ENCODE measurements at places on chromosomes 13 and 19. TPM values are rescaled to one million over a fixed set of nuclear protein-coding genes. Genes with fewer than 3 reads are reported as not detected.
A peak's percentile ranks its signal among the peaks of the same experiment; 100 is the strongest.

The SSC5D gene
- 1.7 TPM for total RNA-seq

The EFNA2 gene
- not detected for total RNA-seq

The ZSCAN4 gene
- total RNA-seq, result not detected

The SRRM5 gene
- not detected for total RNA-seq

The MRI1 gene
- total RNA-seq, result 28.9 TPM

GRCh38 chr13:44652168-44652567, 76.0 kb upstream of the TSC22D1 start:
- DNase-seq, result no peak

DNA sequence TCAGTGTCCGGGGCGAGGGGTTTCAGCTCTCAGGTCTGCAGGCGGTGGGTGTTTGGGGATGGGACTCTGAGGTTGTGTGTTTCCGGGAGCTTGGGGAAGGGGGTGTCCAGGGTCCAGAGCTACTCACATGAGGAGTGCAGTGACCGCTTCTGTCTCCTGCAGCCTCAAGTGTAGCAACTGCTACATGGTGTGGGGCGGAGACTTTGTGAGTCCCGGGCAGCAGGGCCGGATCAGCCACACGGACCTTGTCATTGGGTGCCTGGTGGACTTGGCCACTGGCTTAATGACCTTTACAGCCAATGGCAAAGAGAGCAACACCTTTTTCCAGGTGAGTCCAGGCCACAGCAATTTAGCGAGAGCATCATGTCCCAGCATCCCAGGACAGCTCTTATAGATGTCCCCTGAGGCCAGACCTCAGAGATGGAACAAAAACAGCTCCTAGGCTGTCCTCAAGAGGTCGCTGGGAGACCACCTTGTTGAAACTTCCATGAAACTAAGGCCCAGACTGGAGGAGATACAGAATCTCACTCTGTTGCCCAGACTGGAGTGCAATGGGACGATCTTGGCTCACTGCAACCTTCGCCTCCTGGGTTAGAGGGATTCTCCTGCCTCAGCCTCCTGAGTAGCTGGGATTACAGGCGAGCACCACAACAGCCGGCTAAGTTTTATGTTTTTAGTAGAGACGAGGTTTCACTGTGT, 44.9 kb downstream of the RYR1 start:
- DNase-seq, result no peak

GRCh38 chr13:108426893-108427292, 157.4 kb downstream of the TNFSF13B start:
- no peak for DNase-seq

- no peak for DNase-seq
Measured at GRCh38 chr13:80213201-80213600, 127.7 kb downstream of the SPRY2 start.

DNA sequence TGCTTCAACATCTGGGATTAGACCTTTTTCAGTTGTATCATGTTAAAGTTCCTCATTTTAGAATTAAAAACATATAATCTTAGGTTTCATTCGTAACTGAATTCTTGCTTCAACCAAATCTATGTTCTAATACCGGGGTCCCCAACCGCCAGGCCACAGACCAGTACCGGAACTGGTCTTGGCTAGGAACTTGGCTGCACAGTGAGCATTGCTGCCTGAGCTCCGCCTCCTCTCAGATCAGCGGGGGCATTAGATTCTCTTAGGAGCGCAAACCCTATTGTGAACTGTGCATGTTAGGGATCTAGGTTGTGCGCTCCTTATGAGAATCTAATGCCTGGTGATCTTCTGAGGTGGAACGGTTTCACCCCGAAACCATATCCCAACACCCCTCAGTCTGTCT, 19.2 kb downstream of the ITM2B start:
- DNase-seq, result no peak

DNA sequence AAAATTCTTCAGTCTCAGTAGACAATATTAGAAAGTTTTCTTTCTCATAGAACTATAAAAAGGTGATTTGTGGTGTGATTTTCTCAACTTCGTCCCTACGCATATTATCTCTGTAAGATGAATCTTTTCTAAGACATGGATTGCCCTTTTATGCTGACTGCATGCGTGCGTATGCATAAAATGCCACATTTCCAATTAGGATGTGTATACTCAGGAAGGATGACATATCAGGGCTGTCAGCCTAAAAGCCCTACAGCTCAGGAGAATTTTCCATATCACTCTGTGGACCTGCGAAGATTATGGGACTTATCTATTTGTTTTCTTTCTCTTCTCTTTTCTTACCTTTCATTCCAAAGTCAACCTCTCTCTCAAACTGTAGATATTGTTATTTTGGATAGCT, 166.5 kb upstream of the GPC6 start:
- no peak for DNase-seq

- DNase-seq, result no peak
Measured at GRCh38 chr19:3725121-3725520, 16.9 kb downstream of the TJP3 start.

GRCh38 chr13:59715611-59716010, 448.1 kb downstream of the DIAPH3 start:
- DNase-seq, result peak; percentile 3

GRCh38 chr13:23349161-23349897, 84.2 kb downstream of the SACS start:
- no peak for DNase-seq

- peak; percentile 18 for DNase-seq
Measured at GRCh38 chr19:10454267-10454666, 33.9 kb downstream of the PDE4A start.

- peak; percentile 24 for DNase-seq
Measured at GRCh38 chr13:49052813-49053212, 77.1 kb downstream of the FNDC3A start.

DNA sequence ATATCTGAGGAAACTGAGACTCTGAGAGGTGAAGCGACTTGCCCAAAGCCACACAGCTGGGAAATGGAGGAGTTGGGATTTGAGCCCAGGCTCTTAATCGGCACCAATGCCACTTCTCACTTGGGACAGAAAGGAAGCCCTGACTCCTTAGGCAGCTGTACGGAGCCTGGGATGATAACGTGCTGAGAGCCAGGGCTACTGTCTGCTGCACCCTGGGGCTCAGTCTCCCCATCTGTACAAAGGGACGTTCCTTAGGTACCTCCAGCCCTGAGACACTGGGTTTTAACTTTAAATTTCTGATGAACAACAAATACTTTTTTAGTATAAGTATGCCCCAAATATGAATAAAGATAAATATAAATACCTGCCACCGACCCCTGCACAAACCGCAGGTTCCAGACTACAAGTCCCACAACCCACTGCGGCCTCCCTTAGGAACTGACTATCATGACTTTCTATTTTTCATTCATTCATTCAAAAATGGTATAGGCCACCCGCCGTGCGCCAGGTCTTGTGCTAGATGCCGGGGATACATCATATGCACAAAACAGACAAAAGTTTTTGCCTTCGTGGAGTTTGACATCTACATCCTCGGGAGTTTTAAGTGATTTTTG, 776 bp upstream of the NCLN start:
- DNase-seq, result no peak

DNA sequence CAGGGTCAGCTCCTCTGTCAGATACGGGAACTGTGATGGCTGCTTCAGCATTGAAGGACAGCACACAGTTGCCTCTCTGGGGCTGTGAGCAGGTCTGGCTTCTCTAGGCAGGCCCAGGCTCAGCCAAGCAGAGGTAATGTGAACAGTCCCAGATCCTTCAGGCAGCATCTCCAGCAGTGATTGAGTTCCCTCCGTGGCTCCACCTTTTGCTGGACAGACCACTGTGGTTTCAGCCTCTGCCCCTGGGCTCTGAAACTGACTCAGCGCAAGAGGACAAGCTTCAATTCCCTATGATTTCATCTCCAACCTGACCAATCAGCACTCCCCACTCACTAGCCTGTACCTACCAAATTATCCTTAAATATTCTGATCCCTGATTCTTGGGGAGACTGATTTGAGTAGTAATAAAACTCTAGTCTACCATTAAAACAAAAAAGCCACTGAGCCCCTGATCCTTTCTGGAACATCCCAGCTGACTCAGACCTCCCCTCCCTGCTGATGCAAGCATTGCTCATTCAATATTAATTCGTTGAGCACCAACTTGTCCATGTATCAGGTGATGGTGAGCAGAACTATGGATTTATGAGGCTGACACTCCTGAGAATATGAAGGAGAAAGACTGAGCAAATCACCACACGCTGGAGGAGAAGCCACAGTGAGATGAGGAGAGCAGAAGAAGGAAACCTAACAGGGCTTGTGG, 16.7 kb downstream of the GSX1 start:
- DNase-seq, result no peak
